Activated CD8-positive, alpha-beta memory T cell treated with anti-CD3 and anti-CD28 coated beads, Interleukin-2, amount 10 ng/mL, durations not matched to agents 7 days and 5 days (primary cell): ENCODE measurements at places on chromosomes 4 and X. TPM values are rescaled to one million over a fixed set of nuclear protein-coding genes. Genes with fewer than 3 reads are reported as not detected.

- no peak overlapping the region for H3K4me3 ChIP-seq
- peaks cover 3% of the 10 kb centered on the region for H3K27me3 ChIP-seq
- no peaks in the 10 kb centered on the region for H3K4me1 ChIP-seq
These were observed 114.8 kb upstream of the MED14 start for GRCh38 chrX:40849906-40850823.

DNA sequence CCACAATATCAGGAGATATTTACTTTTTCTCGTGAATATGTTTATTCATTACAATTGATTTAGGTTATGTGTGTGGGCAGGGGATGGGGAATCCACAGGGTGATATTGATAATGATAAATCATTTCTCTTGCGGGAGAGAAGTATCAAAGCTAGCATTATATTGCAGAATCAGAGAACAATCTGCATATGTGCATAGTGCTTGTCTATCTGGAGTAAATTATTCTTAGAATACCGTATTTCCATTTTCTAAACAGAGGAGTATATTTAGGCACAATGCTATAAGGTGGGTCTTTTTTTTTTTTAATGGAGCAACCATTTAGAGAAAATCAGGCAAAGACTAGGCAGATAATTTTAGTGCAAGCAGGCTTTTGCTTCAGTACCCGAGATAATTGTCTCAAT is 166.0 kb upstream of the ARX start:
- no peak overlapping the region for H3K27ac ChIP-seq
- H3K27me3 ChIP-seq: peaks cover 5% of the 10 kb centered on the region
- DNase-seq: no peak
- no peaks in the 10 kb centered on the region for H3K36me3 ChIP-seq

GRCh38 chr4:179625406-179625805 is 2183.2 kb upstream of the AGA start:
- no peaks in the 10 kb centered on the region for H3K4me1 ChIP-seq
- DNase-seq: no peak
- no peaks in the 10 kb centered on the region for H3K27me3 ChIP-seq
- no peak overlapping the region for H3K27ac ChIP-seq
- no peak overlapping the region for H3K4me3 ChIP-seq

- H3K27me3 ChIP-seq: peaks cover 15% of the 10 kb centered on the region
- no peak for DNase-seq
- H3K27ac ChIP-seq: no peak overlapping the region
- H3K36me3 ChIP-seq: no peaks in the 10 kb centered on the region
These were observed 1.0 kb upstream of the SLC6A8 start for GRCh38 chrX:153686711-153687110.

DNA sequence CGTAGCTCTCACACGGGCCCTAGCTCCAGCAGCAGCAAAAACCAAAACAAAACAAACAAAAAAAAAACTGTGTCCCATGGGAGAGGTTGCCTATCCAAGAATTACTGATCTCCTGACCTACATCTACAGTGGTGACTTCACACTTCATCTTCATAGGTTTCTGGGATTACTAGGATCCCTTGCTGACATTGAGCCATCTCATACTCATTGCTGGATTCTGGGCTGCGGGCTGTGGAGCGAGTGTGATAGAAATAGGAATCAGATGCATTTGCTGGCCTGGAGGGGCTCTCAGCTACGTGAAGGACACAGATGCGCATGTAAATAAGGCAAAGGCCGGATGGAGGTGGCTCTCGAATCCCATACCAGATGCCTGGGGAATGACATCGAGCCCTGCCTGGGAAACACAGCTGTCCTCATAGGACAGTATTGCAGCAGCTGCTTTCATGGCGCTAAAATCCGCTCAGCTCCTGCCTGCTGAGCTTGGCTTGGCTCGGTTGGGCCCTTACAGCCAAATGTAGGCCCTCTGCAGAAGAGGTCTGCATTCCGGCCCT is 41.7 kb downstream of the CNGA2 start:
- H3K4me3 ChIP-seq: no peak overlapping the region
- no peak overlapping the region for H3K27ac ChIP-seq
- no peaks in the 10 kb centered on the region for H3K27me3 ChIP-seq
- H3K4me1 ChIP-seq: no peaks in the 10 kb centered on the region

DNA sequence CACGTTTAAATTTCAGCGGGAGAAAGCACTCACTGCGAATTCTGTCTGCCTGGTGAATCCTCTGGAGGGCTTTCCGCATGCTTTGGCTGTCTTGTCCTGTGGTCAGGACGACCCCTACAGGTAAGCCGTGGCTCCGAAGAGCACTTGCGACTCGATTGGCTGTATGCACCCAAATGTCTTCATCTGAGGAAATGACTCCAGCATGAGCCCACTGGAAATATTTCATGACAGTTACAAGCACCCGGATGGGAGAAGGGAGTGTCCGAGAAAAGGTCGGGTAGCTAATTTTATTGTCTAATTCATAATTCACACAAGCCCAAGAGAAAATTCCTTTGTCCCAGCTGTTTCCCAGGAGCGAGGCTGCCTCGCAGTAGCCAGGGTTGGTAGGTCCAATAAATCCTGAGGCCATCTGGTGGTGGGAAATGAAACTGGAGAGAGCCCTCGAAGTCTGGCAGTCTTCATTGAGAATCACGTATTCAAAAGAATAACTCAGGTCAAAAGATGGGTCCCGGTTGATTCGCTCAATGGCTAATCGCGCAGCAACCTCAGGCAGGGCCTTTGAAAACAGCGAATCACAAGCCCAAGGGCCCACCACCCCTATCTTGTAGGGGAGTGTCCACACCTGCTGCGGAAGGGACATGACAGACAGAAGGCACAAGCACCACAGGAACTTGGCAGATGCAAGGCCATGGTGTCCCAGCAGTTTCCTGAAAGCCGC is 6.6 kb downstream of the GUCY2F start:
- no peaks in the 10 kb centered on the region for H3K36me3 ChIP-seq
- no peak overlapping the region for H3K27ac ChIP-seq
- H3K4me3 ChIP-seq: no peak overlapping the region
- peaks cover 4% of the 10 kb centered on the region for H3K4me1 ChIP-seq
- no peak for DNase-seq
- H3K27me3 ChIP-seq: peaks cover 2% of the 10 kb centered on the region

DNA sequence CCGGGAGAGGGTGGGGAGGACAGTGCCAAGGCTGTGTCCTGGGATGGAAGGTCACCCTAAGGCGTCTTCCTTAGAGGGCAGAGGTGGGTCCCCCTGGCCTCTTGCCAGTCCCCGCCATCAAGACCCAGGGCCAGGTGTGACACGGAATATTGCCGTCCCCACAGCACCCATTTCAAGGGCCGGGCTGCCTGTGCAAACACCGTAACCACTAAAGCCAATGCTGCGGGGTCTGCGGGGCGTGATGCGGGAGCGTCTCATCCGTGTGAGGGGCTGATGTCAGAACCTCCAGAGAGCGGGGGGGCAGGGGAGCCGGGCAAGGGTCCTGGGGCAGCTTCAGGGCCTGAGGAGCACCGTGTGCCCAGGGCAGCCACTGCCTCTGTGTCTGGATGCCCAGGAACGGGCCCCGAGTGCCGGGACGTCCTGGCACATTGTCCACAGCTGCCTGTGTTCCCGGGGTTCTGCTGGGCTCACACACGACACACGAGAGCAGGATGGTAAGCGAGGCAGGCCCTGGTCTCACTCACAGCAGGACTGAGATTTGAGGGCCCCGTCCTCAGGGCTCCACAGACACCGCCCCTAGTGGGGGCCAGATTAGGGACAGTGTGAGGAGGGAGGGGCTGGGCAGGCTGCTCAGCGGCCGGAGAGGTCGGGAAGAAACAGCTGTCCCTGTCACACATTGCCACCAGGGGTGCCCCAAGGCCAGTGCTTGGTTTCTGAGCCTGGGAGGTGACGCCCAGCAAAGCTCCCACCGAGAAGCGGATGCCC is 29.2 kb downstream of the NKX1-1 start:
- DNase-seq: no peak
- no peak overlapping the region for H3K27ac ChIP-seq
- no peaks in the 10 kb centered on the region for H3K36me3 ChIP-seq
- no peaks in the 10 kb centered on the region for H3K4me1 ChIP-seq

DNA sequence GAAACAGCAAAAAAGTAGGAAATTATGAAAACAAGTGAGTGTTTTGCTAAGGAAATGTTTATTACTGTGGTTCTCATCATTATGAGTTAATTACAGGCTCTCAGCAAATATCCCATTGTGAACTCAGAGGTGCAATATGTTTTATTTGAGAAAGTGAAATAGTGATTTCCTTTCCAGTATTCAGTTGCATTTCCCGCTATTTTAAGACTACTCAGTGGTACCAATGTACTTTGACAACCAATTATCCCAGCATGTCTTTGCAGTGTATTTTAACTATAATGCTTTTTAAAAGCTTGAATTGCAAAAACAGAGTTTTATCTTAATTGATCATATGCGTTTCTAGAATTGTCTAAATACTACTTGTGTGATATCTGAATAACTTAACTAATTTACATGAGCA is 383.8 kb upstream of the TENM3 start:
- H3K4me3 ChIP-seq: no peak overlapping the region
- DNase-seq: no peak
- no peaks in the 10 kb centered on the region for H3K4me1 ChIP-seq

Gene NEXMIF
- 0.06 TPM for total RNA-seq

Gene SOD3
- not detected for total RNA-seq

Gene MAOA
- 2.6 TPM for total RNA-seq

Gene GYG2
- total RNA-seq: not detected
